Inflammatory macrophage treated with lipopolysaccharide for 1 hour (primary cell): ENCODE measurements at places on chromosomes 7 and 10.

- DNase-seq: no peak
These were observed 3.0 kb upstream of the TMEM184A start for GRCh38 chr7:1558841-1559625.

- DNase-seq: no peak
These were observed 140.8 kb upstream of the NFE2L3 start for GRCh38 chr7:26011039-26011696.

- DNase-seq: peak; percentile 89
These were observed 331.1 kb downstream of the CALN1 start for GRCh38 chr7:72080865-72081510.

DNA sequence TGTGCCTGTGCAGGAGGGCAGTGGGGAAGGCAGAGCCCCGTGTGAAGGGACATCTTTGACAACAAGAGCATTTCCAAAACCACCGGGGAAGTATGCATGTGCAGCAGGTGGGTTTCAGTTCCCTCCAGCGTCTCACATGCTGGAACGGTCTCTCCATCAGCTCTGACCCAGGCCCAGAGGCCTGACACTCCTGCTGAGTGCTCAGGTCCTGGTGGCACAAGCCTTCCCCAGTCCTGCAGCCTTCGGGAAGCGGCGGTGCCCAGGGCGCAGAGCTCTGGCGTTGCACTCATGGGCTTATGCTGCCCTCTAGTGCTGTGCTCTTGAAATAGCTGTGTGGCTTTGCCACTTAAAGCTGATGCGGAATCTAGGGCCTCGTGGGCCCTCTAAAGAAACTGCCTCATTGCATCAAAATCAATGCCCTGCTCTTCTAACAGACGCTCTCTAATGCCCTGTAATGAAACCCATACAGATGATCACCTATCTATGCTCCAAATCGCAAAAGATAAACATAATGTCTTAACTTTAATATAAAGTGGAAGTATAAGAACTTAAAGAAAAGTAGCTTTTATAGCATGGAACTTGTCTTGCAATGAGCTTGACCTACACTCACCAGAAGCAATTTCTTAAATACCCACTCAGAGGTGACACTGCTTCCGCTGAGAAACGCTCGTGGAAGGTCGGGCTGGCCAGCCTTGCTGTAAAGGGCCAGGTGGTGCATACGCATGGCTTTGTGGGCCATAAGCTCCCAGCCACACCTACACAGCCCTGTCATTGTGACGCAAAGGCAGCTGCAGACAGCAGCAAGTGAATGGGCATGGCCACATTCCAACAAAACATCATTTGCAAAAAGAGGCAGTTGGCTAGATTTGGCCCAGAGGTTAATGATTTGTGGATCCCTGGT, 38.6 kb downstream of the CLRN3 start:
- peak; percentile 48 for DNase-seq

- DNase-seq: no peak
These were observed 237.0 kb downstream of the SDK1 start for GRCh38 chr7:3538041-3538440.

- no peak for DNase-seq
These were observed 105.5 kb downstream of the BICC1 start for GRCh38 chr10:58618158-58618676.

DNA sequence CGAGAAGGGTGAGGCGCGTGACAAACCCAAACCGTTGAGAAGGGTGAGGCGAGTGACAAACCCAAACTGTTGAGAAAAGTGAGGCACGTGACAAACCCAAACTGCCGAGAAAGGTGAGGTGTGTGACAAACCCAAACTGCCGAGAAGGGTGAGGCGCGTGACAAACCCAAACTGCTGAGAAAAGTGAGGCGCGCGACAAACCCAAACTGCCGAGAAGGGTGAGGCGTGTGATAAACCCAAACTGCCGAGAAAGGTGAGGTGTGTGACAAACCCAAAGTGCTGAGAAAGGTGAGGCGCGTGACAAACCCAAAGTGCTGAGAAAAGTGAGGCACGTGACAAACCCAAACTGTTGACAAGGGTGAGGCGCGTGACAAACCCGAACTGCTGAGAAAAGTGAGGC, 25.0 kb downstream of the ESYT2 start:
- DNase-seq: no peak

DNA sequence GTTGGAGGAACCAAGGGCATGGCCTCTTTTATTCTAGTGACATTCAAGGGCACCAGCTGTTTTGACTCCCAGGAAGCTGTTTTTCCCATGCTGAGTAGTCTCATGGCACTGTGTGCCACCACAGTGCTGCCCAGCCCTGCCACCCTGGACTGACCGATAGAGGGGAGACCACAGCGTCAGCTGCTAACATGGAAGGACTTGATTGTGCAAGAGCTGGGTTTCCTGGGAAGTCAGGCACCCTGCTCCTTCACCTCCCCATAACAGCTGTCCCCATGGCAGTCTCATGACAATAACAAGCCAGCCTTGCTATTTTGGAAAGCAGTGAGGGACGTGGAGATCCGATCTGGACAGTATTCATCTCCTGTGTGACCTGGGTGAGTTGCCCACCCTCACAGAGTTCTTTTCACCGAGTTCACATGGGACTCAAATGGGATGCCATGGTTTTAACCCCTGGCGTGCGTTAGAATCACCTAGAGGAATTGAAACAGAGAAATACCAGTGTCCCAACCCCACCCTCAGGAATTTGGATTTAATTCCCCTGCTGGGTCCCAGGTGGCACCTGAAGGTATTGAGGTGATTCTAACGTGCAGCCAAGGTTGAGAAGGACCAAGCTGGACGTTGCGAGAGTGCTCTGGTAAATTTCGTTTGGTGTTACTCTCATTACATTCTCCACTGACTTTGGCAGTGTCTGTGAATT, 174.8 kb downstream of the CELF2 start:
- DNase-seq: peak; percentile 85

DNA sequence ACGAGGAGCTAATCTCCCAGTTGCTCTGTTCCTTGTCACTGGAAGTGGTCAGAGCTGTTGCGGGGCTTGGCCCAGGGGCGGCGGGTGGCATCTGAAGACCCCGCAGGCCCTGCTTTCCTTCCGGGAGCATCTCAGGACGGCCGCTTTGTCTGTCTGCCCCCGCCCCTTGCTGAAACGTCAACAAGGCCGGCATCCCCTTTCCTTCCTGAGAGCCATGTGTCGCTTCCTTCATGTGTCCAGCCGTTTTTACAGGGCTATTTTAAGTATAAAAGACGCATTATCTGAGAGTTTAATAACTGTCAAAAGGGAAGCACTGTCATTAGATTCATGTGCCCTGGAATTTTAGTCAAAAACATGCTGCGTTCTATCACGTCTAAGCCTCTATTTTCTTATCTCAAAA, 110.4 kb downstream of the CUX1 start:
- DNase-seq: no peak

DNA sequence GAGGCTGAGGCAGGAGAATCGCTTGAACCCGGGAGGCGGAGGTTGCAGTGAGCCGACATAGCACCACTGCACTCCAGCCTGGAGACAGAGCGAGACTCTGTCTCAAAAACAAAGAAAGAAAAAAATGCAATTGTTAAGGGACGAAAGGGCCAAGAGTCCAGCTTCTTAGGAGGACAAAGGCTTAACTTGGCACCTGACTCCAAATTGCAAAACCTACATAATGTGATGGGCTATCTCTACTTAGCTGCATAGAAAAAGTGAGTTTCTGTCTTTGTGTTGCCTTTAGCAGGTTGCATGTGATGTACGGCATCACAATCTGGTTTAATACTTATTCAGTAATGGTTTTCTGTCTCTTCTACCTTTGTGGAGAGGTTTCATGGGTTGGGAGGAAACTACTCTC, 8.6 kb upstream of the MYO1G start:
- no peak for DNase-seq

GRCh38 chr10:46052057-46052790, 6.2 kb upstream of the MSMB start:
- no peak for DNase-seq

DNA sequence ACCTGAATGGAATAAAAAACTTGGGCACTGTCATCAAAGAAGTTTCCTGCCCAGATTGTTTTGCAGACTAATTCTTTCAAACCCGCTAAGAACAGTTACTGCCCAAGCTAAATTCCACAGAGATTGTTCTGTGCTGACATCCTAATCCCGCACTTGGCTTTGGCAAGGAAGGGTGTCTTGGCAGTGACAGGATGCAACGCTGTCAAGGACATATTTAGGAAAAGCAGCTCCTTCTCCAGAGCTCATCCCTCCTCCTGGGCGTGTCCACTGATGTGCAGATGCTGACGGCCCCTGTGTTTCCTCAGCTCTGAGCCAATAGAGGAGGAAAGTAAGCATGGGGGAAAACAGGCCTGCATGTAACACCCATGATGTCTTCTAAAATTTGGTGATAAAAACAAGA, 74.2 kb downstream of the EEPD1 start:
- no peak for DNase-seq

GRCh38 chr7:69282946-69283345, 315.3 kb upstream of the AUTS2 start:
- no peak for DNase-seq

DNA sequence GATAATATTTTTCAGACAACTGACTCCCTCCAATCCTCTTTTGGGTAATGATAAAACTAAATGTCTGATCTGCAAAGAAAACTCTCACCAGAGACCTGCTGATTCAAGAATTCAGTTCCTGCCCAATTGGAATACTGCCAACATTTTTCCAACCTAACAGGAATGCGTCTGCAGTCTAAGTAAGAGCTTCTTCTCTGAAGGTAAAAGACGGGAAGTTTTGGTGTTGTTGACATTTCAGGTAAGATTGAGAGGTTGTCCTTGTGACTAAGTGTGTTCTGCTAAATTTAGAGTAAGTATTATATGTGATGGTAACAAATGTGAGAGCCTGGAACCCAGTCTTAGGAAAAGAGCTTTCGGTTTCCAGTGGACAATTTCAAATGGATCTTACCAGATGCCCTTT, 17.6 kb downstream of the IFIT5 start:
- no peak for DNase-seq

GRCh38 chr10:102565793-102566192, 62.0 kb downstream of the SUFU start:
- DNase-seq: no peak

DNA sequence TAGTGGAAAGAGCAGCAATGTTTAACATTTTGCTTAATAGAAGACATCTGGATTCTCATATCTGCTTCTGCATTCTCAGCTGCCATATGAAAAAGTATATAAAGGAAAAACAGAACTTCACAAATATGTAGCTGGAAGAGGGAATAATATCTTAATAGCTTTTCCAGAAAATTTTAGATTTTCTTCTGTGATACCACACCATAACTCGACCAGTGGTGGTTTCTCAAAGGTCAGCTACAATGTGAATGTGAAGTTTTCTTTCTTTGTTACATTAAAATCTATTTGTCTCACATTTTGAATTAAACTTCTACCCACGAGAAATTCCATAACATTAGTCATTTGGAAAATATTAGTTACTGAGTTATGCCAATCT, 339.8 kb downstream of the PARD3 start:
- DNase-seq: no peak

- DNase-seq: no peak
These were observed 102.4 kb downstream of the LRRC4 start for GRCh38 chr7:127928852-127929251.

- DNase-seq: peak; percentile 62
These were observed 217.8 kb upstream of the MKLN1 start for GRCh38 chr7:131109759-131110296.

- no peak for DNase-seq
These were observed 26.2 kb downstream of the RBM20 start for GRCh38 chr10:110670335-110670734.

DNA sequence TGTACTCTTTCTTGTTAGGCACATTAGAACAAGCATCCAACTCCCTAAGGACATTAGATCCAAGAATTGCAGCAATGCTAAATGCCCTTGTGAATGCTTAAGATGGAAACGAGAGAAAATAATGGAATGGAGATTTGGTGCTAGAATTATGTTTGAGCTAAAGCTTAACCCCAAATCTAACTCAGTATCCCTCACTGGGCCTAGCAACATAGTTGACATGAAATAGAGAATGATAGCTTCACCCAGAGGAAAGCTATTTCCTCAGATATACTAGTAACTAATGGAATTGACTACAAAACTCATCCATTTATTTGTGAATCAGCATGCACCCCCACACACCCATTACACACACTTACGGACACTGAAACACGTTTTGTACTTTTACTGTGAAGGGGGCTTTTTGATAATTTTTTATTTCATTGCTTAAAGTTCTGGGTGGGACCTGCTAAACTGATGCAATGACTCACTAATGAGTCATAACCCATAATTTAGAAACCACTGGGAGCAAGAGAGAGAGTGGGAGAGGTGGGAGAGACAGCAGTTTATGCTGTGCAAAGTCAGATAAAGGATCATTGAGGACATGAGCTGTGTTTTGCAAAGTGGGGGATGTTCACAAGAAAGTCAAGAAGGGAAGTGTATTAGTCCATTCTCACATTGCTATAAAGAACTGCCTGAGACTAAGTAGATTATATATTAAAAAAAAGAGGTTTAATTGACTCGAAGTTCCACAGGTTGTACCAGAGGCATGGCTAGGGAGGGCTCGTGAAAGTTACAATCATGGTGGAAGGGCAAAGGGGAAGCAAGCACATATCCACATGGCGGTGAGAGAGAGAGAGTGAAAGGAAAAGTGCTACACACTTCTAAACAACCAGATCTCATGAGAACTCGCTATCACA, 382.7 kb downstream of the SFMBT2 start:
- peak; percentile 78 for DNase-seq

GRCh38 chr10:31028081-31028480, 3.6 kb downstream of the ZNF438 start:
- no peak for DNase-seq

DNA sequence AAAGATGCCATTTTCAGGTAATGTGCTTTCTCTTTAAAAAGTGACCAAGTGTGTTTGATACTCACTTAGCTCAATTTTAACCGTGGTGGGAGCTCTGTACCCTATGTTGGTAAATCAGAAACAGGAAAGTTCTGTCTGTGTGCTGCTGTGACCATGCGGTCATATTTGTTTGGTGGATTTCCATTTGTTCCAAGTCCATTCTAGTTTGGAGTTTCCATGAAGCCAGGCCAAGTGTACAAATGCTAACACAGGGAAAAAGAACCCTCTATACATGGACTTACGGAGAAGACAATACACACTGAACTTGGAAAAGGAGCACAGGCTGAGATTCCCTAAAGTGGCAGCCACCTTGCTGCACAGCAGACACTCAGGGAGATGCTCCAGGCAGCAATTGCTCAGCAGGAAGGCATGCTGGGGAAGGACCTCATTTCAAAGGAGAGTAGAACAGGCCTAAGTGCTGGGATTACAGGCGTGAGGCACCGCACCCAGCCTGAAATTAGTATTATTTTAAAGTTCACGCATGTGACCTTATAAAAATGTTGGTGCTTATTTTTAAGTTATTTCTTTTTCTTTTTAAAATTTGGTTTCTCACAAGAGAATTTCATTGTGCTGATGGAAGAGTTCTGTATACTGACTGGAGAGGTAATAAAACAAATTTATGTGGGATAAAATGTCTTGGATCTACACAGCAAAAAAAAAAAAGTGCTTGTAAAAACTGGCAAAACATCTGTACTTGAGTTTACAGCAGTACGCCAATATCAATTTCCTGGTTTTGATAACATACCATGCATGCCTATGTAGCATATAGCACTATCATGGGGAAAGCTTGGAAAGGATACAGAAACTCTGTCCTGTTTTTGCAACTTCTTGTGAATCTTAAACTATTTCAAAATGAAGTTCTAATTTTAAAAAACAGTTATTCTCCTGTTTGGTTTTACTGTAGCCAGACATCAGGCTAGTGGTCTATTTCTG, 436.2 kb downstream of the KCNMA1 start:
- no peak for DNase-seq
